ENCODE measurements at places on chromosomes 3 and 15.

DNA sequence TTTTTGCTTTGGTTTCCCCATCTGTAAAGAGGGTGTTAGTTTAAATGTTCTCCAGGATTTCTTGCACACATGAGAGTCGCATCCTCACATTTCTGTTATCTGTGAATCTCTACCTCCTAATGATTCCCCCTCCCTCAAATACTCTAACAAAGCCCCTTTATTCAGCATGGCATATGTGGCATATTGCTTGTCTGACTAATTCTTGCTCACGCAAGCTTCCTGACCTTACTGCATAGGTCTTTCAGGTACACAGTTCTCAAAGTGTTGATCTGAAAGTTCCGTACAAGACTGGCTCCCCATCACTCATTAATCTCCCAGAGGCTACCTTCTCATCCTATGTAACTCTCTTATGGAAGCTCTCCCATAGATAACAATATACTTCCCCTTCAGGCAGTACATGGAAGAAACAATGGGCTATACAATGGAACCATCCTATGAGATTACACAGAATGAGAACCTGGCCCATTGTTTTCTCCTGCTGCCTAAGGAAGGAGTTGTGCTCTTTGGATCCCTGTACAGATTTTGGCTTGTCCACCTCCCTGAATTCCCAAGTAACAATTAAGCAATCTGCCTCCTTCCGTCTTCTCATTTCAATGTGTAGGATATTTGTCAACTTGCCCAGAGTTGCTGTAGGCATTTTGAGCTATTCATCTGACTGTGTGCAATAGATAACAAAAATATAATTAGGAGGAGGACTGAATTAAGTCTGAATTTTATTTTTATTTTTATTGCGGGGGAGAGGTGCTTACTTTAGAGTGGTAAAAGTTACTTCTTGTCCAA is 51.0 kb downstream of the PPARG start:
- DNase-seq, result no peak

DNA sequence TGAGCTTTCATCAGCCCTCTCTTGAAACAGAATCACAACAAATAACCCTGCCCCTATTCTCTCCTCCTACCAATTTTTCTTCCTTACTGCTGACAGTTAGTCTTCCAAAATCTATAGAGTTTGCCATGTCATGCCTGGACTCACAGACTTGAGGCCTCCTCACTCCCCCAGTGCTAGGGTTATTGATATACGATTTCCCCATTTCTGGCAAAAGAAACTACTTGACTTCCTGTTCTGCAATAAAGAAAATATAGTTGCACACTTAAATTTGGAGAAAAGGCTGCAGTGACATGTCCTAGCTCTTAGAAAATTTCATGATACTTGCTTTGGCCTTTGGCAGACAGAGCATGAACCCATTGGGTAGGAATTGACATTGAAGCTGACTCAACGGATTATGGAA is 75.9 kb downstream of the CYP19A1 start:
- DNase-seq, result no peak

DNA sequence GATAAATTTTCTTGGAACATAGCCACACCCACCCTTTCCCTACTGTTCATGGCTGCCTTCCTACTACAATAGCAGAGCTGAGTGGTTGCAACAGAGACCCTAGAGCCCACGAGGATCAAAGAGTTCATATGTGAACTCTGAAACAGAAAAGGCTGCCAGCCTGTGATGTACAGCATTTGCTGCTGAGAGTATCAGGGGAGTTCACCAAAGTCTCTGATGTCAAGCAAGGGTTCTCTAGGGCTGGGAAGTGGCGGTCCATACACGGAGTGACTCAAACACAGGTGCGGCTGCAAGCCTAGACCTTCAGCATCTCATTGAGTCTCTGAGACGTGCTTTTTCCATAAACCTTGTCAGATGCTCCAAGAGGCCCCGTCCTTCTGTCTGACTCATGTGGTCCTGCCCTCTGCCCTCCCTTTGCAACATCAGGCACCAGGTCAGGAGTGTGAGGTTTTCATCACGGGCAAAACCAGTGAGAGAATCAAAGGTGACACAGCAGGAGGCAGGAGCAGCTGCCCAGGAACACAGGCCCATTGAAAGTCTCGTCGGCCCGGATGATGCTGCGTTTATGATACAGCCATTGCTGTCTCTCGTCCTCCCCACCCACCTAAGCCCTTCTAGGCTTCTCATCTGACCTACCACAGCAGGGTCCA is 42.9 kb downstream of the PCSK6 start:
- no peak for DNase-seq

GRCh38 chr3:123286308-123287023 is 84.7 kb downstream of the SEC22A start:
- DNase-seq, result peak; percentile 79

GRCh38 chr3:135125171-135125801 is 330.2 kb downstream of the EPHB1 start:
- DNase-seq, result peak; percentile 34

GRCh38 chr3:59374818-59375211 is 325.0 kb upstream of the CFAP20DC start:
- DNase-seq, result no peak

DNA sequence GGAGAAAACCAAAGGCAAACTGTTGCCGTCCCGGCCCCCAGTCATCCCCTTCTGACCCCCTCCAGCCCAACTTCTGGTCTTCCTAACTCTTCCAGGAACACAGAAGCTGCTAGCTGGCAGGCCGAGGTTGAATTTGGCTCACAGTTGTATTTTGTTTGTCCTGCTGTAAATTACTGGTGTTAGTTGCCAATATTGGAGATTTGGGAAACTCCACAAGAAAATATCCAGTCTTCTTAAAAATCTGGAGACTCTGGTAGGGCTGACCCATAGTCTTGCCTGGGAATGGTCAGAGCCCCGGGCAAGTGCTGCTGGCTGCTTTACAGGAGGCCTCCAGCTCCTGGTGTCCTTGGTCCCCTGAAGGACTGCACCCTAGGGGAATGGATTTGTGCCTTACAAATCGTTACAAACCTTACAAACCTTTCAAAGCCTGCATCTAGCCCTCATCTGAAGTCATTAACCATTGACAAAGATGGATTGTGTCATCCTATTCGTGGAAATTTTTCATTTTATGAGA is 112.0 kb upstream of the MCTP2 start:
- DNase-seq, result peak; percentile 18

DNA sequence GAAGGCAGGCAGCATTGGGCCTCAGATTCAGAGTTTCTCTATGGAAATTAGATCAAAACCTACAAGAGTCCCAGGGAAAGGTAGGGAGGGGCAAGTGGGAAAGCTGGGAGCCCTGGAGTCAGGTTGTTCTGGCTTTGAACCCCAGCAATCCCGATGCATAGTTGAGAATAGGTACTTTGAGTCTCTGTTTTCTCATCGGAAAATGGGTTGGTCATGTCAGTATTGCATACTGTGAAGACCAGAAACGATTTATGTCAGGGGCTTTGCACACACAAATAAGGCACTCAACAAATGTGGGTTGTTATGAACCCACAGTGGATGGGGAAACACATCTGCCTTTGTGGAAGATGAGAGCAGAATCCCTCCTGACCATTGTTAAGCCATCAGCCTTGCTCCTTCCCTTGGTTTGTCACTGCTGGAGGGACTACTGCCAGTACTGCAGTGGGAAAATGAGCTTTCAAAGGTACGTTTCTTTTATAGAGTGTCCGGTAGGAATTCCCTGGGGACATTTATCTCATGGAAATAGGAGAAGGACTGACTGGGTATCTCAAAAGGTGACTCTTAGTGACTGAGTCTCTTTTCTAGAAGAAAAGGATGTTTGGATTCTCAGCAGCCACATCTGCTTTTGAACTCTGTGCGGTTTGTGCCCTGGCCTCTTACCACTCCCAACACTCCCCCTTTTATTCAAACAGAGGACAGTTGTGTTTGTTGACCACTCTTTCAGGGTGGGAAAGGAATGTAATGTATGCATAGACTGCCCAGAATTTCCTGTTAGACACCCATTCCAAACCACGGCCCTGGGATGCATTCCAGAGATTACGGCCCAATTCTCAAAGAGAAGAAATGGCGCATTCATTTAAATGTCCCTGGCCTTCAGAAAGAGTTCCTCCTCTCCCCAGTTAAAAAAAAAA is 54.6 kb upstream of the VILL start:
- no peak for DNase-seq

GRCh38 chr3:111668888-111669488 is 73.8 kb upstream of the ZBED2 start:
- peak; percentile 51 for DNase-seq

DNA sequence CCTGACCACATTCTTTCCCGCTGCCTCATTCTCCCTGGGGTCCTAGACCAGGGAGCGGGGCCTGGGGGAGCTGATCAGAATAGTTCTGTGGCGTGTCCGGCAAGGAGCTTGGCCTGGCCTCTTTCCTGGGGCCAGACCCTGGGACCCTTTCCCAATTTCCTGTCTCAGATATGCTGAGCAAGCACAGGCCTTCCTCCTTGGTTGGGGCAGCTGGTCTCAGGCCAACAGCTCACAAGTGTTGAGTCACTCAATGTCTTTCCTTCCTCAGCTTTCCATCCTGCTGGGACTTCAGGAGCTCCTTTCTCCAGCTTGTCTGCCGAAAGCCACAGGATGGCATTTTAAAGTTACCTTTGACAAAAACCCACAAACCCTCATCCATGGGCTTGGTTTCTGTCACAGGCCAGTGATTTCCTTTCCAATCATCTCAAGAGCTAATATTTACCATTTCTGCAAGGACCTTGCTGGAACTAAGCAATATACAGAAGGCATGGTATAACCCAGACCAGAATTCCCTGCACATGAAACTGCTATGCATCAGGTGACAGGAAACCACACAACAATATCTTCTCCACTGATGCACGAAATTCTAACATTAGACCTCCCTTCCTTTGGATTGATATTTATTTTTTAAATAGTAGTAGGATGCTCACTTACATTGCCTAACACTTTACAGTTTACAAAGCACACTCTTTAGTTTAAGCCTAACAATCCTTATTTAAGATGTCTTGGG is 19.5 kb upstream of the TIMP4 start:
- no peak for DNase-seq

GRCh38 chr3:105649480-105649879 is 219.3 kb downstream of the CBLB start:
- no peak for DNase-seq

DNA sequence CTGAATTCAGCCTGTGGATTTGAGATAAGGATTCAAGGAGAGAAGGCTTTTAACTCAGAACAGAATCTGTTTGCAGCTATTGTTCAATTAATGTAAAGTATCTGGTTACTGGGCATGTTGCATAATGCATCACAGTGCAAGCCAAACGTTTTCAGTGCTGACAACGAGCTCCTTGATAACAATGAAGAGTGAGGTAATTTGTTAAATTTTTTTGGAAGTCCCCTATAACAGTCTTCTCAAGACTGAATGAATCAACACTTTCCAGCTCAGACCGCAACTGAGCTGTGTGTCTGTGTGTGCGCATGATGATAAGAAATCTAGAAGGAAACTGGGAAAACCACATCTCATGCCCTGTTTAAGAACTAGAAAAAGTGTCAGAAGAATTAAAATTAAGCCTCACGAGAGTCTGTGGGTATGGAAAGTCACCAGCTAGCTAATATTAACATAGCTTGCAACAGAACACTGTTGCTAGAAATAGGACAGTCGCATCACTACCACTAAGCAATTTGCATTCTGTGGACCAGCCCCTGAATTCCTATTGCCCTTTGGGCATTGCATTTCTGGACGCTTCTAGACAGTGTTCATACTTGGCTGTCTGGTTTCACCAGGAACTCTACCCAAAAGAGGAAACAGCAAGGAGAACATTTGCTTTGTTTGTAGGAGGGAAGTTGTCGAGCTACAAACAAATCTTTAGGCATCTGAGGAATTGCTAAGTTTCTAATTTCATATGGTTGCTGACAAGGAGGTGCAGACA is 43.7 kb upstream of the ATP2C1 start:
- peak; percentile 21 for DNase-seq

- no peak for DNase-seq
Measured at GRCh38 chr15:74028646-74029045, 34.1 kb downstream of the PML start.

DNA sequence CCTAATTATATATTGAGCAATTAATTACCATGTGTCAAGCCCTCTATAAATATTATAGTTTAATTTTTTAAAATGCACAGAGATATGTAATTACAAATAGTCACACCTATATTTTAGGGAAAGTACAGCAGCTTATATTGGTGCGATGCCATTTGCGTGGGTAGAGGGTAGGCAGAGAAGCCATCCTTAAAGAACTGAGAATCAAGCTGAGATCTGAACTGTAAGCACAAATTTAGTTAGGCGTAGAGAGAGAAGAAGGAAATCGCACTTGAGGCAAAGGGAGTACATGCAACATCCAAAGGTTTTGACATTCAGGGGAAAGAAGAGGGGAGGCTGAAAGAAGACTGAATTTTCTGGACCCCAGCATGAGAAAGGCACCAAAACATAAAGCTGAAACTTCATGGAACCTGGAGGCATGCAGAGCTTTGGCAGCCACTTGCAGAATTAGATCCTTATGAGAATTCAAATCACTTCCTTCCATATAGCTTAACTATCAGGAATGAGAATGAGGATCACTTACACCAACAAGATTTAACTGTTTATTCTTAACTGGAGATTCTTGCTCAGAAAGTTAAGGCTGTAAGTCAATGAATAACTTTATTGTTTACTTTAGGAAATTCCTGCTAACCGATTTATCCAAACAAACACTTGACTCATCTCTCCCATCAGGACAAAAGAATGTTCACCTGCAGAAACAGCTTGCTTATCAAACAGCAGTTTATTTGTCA is 114.3 kb downstream of the TGFBR2 start:
- DNase-seq, result no peak
